SJCRH30 (cell line): ENCODE measurements at places on chromosomes 16 and 17.

DNA sequence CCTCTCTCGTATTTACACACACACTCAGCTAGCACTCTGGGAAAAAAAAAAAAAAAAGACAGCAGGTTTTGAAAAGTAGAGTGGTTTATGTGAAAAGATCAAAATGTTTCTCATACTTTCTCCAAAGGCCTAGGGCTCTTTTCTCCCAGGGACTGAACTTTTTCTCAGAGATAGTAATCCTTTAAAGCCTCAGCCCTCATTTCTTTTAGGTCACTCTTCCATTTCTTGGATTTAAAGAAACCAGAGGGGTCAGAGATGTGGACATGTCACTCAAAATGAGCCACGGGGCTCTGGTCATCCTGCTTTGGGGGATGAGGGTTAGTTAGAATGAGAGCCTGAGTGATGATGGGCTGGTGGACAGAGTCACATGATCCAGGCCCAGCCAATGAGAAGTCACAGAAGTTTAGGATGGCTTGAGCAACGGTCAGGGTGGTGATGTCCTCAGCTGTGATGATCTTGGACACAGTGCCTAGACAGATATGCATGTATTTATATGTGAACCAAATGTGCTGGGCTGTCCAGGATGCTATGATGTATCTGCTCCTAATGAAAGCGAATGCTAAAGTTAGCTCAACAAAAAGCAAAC is 33.7 kb upstream of the AXIN2 start:
- no peak for DNase-seq

DNA sequence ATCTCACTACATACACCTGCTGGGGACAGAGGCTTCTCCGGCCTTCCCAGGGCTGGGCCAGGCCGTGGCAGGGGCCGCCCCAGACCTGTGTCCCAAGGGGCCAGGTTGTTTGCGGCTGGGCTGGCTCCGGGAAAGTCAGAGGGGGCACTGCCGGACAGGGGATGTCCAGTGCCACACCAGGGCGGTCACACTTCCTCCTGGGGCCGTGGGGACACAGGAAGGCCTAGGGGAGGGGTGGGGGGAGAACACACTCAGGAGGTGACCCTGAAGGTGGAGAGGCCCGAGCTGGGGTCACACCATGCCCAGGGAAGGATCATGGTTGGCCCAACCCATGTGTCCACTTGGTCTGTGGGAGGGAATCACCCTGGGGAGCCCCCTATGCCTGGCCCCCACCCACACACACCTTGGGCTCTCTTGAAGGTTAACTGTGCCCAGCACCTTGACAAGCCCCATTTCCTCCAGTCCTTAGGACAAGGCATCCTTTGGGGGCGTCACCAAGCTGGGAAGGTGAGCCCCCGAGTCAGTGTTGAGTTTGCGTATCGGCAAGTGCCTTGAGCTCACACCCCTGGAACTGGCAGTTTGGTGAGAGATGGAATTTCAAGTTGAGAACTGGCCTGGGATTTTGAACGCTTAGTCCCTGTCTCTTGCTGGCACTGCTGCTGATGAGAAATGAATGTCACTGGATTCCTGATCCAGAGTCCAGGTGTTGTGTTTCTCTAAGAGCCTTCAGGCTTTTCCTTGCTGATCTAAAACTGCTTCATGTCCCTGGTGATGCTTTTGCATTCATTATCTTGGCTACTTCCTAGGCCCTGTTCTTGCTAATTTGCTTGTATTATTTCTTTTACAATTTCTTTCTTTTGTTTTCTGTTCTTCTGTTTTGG is 7.7 kb upstream of the ACTG1 start:
- DNase-seq = no peak

- no peak for DNase-seq
These were observed 46.2 kb downstream of the SOST start for GRCh38 chr17:43712397-43712796.

GRCh38 chr16:81499576-81500380 is 55.2 kb downstream of the CMIP start:
- peak; percentile 60 for DNase-seq

DNA sequence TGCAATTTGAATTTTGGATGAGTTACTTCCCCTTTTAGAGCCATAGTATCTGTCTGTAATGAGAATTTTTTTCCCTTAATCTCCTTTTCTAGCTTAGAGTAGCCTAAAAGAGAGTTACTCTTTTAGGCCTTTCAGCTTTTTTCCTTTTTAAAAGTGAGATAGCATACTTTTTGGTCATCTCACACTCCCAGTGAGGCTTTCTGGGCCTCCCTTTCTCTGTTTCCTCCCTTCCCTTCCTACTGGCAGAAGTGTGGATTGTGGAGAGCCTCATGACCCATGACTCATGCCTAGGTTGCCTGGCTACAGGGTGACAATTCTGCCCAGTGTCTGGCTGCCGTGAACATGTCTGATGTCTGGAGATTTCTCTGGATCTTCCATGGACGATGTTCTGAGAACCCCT is 15.2 kb downstream of the KRT23 start:
- peak; percentile 18 for DNase-seq

DNA sequence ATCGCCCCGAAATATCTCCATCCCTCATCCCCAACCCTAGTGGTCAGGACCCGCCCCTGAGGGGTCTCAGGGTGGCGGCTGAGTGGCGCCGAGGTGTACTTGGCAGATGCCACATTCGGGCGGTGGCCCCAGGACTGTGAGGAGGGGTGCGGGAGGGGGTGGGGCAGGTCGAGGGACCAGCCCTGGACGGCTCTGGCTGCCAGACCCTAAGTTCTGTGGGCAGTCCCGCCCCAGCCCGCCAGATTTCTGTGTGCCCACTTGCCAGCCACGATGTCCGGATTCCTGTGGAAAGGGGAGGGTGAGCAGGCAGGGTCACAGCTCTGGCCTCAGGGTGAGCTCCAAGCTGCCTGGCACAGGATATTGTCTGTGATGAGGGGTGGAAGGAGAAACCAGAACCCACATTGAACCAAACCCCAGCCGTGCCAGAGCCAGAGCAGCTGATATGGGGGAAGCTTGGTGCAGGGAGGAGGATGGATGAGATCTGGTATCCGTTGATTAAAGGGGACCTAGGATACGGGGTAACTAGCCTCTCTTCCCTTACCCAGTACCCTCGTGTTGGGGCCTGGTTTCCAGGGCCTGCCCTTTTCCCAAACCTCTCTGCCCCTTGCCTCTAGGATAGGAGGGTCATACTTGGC is 1.1 kb upstream of the CHAD start:
- DNase-seq = no peak

- no peak for DNase-seq
These were observed 742 bp upstream of the SLC16A13 start for GRCh38 chr17:7034955-7035590.

- no peak for DNase-seq
These were observed 56.9 kb upstream of the ALDH3A1 start for GRCh38 chr17:19805006-19805405.

DNA sequence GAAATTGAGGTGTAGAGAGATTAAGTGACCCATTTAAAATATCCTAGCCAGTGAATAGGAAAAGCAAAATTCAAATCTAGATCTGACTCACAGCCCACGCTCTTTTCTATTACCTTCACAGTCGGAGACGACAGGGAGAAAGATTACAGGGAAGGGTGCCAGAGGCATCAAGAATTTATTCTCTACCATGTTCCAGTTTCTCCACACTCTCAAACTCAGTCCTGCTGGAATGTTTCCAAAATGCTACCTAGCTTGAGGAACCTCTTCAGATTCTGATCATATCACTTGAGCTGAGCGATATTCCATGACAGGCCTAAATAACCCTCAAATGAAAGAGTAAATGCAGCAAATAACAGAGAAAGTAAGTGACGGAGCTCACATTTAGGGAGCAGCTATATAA is 5.4 kb upstream of the PSMD7 start:
- DNase-seq = no peak

DNA sequence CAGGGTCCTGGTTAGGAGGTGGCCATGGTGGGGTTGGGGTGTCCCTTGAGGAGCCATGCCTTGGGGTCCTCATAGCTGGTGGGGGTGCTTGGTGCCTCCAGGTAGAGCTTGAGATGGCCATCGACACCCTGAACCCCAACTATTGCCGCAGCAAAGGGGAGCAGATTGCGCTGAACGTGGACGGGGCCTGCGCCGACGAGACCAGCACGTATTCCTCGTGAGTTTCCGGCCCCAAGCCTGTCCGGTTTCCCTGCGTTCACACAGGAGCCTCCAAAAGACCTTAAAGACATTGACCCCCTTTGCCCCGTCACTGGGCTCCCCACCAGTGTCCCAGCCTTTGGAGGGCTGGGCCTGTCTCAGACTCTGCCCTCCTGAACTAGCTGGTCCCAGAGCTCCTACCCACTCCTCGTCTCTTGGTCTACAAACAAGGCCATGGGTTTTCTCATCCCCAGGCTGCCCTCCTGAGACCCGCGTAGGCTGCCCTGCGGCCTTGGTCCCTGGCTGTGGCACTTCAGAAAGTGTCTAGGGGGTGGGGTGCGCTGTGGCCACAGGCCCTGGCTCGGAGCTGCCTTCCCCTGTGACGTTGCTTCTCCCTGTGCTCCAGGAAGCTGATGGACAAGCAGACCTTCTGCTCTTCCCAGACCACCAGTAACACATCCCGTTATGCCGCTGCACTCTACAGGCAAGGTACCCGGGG is 11.8 kb downstream of the POLR3E start:
- no peak for DNase-seq

- DNase-seq = no peak
These were observed 23.1 kb upstream of the MAP3K14 start for GRCh38 chr17:45339646-45340605.

- DNase-seq = no peak
These were observed 207.4 kb downstream of the TANC2 start for GRCh38 chr17:63173450-63173849.

GRCh38 chr17:56761387-56761786 is 72.3 kb downstream of the C17orf67 start:
- DNase-seq = no peak

DNA sequence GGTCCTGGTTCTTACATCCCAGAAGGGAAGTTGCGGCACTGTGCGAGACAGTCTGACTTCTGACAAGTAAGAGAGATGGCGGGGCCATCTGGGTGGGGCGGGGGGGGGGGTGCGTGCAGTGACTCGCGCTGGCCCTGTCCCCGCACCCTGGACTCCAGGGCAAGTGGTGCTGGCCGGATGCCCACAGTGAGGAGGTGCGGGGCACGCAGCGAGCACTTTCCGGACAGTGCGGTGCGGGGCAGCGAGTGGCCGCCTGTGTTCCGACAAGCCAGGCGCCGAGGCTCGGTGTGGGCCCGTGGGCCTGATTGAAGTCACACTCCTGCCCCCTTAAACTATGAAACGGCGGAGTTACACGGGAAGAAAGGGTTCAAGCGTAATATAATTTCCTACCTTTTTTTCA is 106.4 kb downstream of the BANP start:
- no peak for DNase-seq

- DNase-seq = peak; percentile 7
These were observed 591 bp downstream of the PSMD7 start for GRCh38 chr16:74297145-74297665.

GRCh38 chr16:74723256-74723655 is 22.6 kb upstream of the MLKL start:
- no peak for DNase-seq

GRCh38 chr17:32720671-32721070 is 156.3 kb downstream of the MYO1D start:
- no peak for DNase-seq

- peak; percentile 61 for DNase-seq
These were observed 10.2 kb downstream of the RNF213 start for GRCh38 chr17:80270836-80271235.

GRCh38 chr17:82864713-82865248 is 25.0 kb upstream of the ZNF750 start:
- DNase-seq = peak; percentile 93

GRCh38 chr16:64196444-64196843 is 925.4 kb downstream of the CDH11 start:
- no peak for DNase-seq

DNA sequence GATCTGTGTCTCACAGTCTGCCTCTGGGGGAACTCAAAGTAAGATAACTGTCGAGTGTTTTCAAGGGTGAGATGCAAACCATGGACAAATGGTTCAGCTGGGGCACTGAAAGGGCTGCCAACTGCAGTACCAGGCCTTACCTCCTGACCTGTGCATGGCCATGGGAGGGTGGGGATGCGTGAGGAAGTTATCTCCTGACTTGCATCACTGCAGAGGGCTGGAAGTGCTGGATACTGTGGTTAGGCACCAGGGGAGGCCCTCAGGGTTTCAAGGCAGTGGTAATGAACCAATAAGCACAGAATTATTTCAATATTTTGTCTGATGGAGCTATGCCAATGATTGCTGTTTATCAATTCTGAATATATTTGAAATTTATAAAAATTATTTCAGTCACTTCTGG is 159.2 kb downstream of the CYLD start:
- no peak for DNase-seq

DNA sequence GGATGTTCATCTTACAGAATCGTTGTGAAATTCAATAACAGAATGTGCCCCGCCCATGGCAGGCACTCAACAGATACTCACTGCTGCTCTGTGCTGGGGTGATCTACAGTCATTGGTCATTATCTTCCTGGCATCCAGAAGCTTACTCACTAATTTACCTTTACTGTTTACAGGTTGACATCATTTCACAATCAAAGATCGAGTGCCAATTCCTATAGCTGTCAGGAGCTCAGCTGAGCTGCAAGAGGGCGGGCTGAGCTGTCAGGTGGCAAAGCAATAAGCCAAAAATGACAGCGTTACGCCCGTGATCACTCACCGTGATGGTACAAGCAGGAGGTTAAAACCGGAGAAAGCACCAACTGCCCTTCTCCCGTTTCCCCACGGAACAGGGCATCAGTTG is 51.2 kb downstream of the LITAF start:
- no peak for DNase-seq

GRCh38 chr17:5783851-5784250 is 199.5 kb upstream of the NLRP1 start:
- no peak for DNase-seq

GRCh38 chr17:67642488-67642887 is 75.2 kb upstream of the NOL11 start:
- DNase-seq = no peak

- DNase-seq = no peak
These were observed 873.4 kb upstream of the CDH8 start for GRCh38 chr16:62909597-62909996.

DNA sequence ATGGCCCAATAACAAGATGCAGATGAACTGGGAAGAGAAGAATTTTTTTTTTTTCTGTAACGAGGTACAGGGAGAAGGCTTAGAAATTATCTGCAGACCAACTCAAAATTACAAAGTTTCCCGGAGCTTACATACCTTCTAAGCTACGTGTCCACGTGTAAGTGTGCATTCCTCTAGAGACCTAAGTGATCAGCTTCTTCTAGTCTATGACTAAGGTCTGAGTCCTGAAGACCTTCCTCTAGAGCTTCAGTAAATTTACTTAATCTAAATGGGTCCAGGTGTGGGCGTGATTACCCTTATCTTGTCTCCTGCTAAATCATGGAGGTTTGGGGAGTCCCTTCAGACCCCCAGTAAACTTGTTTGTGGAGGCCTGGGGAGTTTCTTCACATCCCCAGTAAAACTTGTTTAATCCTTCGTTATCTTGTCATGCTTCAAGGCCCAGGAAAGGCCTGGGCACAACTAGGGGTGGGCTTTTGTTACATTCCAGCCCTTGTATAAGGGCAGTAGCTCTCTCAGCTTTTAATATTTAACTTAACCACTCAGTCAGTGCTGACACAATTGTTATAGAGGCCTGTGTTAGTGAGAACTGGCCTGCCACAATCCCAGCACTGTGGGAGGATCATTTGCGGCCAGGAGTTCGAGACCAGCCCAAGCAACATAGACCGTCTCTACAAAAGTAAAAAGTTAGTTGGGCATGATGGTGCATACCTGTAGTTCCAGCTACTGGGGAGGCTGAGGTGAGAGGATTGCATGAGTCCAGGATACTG is 342.3 kb downstream of the SNX29 start:
- DNase-seq = no peak
